ENCODE measurements at places on chromosomes 11 and 22.

- DNase-seq = no peak
Observed at GRCh38 chr22:31883989-31884388, 60.3 kb upstream of the YWHAH start.

DNA sequence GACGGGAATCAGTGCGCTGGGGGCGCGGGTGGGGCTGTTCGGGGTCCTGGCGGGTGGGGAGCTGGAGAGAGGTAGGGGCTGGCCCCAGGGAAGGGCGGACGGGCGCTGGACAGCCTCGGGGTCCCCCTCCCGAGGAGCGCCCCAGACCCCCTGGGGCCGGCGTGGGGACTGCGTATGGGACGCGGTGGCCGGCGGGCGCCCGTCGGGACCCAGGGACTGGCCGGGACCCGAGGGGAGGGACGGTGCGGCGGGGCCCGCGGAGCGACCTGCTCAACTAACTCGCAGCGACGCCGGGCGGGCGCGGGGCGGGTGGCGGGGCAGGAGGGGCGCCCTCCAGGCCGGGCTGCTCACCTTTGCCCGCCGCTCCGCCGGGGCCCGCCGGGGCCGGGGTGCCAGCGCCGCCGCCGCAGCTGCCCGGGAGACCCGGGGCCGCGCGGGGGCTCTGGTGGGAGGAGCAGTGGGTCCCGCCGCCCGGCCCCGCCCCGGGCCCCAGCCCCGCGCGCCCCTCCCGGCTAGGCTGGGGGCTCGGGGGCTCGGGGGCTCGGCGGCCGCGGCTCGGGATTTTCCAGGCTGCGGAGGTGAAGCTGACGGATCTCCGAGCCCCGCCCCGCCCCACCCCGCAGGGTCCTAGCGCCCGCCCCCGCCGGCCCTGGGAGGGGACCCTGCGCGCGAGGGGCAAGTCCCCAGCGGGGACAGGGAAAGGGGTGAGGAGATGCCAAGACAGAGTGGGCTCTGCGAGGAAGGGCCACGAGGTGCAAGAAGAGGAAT is 12.3 kb downstream of the STARD10 start:
- DNase-seq = peak; percentile 30

- no peak for DNase-seq
Observed at GRCh38 chr11:86292912-86293616, 9.0 kb upstream of the HIKESHI start.

- DNase-seq = no peak
Observed at GRCh38 chr22:38419858-38420160, 35.2 kb downstream of the KCNJ4 start.

- DNase-seq = no peak
Observed at GRCh38 chr11:9862981-9863380, 199.1 kb downstream of the SWAP70 start.

DNA sequence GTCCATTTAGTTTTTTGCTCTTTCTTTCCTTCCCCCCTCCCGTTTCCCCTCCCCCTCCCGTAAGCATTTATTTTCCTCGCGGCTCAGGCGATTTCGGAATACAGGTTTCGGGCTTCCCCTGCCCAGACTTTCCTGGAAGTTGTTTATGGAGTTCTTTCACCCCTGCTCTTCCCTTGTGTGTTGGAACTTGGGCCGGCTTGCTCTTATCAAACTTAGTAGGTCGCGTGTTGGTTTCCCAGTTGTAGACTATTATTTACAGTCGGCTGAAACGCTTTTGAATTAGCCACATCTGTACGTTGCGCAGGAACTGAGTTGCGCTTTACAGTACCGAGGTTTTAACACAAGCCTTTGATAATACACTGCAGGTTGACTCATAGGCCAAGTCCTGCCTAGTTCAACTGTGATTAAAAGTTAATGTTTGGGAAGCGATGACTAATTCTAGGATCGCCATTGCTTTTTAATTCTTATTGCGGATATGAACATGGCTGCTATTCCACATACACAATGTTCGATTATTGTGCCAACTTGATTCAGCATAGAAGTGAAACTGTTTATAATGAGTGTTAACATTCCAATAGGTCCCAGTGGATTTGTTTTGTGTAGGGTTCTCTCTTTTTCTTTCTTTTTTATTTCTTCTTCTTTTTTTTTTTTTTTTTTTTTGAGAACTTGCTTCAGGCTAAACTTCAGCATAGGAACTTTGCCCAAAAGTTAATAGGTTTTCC is 1.7 kb downstream of the YAP1 start:
- DNase-seq = no peak

DNA sequence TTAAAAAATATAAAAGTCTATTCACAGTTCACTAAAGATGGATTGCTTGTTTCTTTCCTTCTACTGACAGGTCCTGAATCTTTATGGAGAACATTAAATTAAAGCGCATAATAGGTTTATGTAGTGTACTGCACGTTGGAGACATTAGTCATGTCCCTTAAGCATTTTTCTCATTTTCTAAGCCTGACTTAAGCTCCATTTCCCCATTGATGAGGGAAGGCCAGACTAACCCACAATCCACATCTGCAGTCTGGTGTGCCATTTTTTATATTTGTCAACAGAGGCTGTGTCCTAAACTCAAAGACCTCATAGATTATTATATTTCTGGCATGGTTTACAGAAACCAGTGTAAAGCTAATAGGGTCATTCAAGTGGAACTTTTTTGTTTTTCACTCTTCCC is 39.9 kb downstream of the CADM1 start:
- DNase-seq = no peak

GRCh38 chr11:2377511-2378443 is 667 bp downstream of the CD81 start:
- DNase-seq = peak; percentile 33

GRCh38 chr22:47049078-47049624 is 286.7 kb downstream of the TBC1D22A start:
- no peak for DNase-seq

GRCh38 chr11:95863486-95864140 is 60.3 kb downstream of the MTMR2 start:
- no peak for DNase-seq

- DNase-seq = no peak
Observed at GRCh38 chr22:24160546-24160945, 20.7 kb upstream of the SUSD2 start.

DNA sequence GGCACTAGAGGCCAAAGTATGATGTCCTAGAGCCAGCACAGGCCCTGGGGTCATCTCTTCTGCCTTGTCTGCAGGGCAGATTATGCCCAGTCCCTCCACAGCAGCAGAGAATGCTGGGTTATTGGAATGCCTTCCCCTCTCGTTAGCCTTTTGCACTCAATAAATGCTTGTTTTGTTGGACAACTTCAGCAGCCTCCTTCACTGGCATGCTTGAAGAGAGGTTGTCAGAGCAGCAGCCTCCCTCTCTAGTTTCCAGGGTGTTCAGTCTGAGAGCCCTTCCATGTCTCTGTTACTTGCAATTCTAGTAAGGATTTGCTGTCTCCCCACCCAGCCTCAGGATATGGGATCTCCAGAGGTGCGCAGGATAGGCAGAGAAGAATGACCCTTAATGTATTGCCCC is 82.9 kb downstream of the PKNOX2 start:
- DNase-seq = no peak
